ENCODE measurements at places on chromosomes 7 and 10.

GRCh38 chr7:21642422-21642821 lies 99.6 kb downstream of the DNAH11 start:
- DNase-seq = no peak

GRCh38 chr10:70563230-70563629 lies 39.3 kb downstream of the PRF1 start:
- no peak for DNase-seq

DNA sequence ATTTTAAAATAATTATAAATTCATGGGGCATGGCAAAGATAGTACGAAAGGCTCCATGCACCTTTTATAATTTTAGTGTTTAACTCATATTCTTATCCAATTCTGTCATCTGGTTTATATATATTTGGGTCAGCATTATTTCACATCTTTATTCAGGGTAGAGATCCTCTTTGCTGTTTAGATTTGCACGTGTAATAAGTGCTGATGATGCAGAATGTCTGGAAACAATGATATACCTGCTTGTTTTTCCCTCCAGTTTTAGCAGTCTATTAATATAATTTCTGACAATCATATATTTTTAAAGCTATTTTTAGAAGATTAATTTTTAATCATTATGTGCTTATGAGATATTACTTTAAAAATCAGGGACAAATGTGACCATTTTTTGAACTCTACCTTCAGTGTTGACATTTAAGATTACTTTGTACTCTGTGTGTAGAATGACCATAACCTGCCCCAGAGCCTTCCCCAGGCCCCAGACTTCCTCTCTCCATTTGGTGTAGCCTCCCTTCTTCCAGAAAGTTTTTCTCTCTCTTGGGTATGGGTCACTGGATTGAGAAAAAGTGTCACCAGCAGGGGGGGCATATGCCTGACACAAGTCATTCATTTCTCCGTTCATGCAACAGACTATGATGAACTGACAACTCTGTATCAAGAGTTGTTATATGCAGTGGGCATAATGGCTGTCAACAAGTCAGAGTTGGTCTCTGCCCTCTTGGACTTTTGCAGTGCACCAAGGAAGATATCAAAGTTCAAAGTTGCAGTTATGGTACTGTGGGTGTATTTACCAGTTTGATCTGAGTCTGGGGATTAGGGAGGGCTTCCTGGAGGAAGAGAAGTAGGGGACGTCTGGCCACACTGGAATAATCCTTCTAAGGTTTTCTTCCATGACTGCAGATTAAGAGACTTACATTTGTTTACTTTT lies 192.6 kb upstream of the CCDC6 start:
- no peak for DNase-seq

DNA sequence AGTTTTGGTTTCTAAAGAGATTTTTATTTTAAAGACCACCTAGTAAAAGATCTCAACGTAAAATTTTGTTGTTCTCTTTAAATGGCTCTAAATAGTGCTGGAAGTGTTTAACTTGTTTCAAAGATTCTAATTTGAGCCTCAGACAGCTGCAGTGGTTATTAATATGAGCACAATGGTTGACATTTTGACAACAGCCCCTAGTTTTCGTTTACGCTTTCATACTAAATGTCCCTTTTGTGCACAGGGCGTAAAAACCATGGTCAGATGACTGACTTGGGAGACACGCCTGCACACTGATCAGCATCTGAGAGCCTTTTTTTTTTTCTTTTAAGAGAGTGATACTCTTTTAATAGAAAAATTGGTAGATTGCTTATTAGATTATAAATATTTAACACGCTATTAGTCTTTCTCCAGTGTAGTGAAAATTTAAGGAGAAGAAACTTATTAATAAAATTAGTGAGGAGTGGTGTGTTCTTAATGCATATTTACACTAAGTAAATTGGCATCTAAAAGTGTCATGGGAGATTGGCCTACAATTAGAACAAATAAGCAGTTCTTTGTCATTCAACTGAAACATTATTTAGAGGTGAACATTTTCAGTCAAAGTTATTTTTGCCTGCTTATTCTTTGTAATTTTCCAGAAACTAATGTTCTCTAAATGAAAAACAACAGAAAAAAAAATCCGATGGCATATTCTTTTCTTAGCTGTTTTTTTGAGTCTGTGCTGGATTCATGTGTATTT lies 182.8 kb upstream of the PHYHIPL start:
- DNase-seq = no peak

- no peak for DNase-seq
These were observed 129.7 kb downstream of the RELN start for GRCh38 chr7:103859709-103860108.

DNA sequence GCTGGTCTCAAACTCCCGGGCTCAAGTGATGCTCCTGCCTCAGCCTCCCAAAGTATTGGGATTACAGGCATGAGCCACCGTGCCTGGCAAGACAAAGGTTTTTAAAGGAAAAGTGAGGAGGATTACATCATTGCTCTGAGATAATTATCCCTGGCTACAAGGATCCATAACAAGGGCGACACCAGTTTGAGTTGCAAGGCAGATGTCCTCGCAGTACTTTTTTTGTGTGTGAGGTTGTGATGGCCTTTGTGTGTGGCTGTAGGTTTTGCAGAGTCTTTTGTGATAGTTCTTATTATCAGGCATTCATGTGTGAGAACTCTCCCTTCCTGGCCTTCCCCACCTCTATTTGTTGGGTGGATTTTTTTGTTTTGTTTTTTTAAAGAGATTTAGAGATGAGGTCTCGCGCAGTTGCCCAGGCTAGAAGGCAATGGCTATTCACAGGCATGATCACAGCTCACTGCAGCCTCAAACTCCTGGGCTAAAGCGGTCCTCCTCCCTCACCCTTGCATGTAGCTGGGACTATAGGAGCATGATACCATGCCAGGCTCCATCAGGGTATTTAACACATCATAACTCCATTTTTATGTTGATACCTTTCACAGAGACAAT lies 10.0 kb downstream of the BTBD16 start:
- no peak for DNase-seq

GRCh38 chr7:12257582-12257981 lies 46.5 kb downstream of the TMEM106B start:
- no peak for DNase-seq

DNA sequence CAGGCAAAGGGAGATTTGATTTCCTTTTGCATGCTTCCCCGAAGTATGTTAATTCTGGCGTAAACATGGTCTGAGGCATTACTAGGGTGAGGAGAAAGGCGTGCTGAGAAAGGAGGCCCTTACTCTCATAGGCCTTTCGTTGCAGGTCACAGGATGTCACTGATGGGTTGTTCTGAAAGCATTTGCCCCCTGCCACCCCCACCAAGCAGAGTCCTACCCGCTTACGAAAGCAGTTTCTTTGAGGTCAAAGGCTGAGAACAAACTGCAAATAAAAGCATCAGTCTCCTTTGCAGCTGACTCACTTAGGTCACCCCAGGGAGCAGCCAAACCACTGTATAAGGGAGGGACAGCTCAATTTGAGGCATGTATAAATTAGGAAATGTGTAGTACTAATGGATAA lies 57.1 kb downstream of the BPGM start:
- no peak for DNase-seq

- no peak for DNase-seq
These were observed 152.2 kb downstream of the ARL4A start for GRCh38 chr7:12839508-12840153.

DNA sequence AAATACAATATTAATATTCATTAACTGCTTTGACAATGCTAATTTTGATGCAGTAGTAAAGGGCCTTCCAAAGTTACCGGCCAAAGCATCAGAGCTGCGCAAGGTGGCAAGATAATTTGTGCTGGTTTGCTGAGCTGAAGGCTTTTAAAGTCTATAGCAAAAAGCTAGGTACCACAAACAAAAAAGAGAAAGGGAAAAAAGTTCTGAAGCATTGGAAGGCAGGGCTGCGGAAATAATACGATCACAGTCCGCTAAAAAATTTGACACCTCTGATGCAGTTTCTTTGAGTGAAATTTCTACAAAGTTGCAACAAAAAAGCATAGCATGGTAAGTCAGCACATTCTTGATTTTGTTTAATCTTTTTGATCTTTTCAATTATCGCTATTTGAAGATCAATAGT lies 175.6 kb downstream of the TCF7L2 start:
- no peak for DNase-seq

GRCh38 chr10:23331567-23332301 lies 12.9 kb downstream of the C10orf67 start:
- DNase-seq = no peak

GRCh38 chr10:95560278-95561176 lies 644 bp downstream of the SORBS1 start:
- DNase-seq = no peak

DNA sequence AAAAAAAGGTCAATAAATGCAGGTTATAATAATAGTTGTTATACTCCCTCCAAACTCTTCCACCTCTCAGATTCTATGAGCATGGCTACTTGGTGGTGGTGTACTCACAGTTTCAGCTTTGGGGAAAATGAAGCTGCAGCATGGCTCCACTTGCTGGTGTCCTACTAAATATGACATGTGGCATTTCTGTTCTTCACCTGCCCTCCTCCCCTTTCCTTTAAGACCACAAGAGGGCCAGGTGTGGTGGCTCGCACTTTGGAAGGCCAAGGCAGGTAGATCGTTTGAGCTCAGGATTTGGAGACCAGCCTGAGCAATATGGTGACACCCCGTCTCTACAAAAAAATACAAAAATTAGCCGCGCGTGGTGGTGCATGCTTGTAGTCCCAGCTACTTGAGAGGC lies 101.1 kb downstream of the SLC37A3 start:
- no peak for DNase-seq

DNA sequence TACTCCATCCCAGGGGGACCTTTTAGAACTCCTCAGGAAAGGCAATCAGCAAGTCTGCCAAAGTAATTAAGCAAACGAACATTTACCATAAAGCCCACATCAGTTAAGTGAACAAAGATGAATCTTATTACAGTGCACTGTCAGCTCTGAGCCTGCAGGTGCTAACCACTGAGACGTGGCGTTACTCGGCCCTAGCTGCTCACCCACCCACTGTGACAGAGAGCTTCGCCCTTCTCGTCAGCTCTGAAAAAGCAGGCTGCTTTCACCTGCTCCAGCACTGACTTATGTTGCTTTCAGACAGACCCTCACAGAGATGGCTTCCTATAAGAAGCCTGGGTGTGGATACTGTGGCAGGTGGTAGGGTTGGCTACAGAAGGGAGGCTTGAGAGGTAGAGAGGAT lies 57.7 kb upstream of the KCNIP2 start:
- DNase-seq = no peak

DNA sequence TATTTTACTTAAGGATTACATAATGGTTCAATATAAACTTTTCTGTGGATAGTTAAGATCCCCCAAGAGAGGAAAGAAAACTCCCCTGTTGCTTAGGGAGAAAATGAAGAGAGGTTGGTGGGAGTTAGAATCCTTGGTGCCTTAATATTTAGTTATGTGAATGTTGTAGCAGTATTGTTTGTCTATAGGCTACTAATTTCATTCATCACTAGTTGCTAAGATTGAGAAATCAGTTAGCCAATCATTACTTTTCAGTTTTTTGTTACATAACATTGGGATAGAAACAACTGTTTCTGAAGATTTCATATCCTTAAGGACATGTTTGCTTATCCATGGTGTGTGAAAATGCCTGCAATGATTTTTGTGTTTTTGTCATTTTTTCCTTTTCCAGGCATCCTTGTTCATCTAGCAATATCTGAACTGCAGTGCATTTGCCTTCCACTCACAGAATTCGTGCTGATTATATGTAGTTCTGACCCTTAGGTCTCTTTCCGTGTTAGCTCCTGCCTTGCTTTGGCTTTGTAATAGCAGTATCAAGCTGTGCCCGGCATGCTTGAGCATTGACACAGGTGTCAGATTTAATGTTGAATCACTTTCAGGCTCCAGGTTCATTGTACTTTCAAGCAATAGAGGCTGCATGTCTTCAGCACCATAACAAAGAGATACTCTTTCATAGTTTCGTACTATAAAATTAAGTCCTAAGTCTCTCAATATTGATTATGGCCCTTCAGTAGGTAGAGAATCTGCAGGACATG lies 85.0 kb downstream of the PODXL start:
- no peak for DNase-seq

GRCh38 chr7:130943336-130943901 lies 209.4 kb upstream of the KLF14 start:
- no peak for DNase-seq

DNA sequence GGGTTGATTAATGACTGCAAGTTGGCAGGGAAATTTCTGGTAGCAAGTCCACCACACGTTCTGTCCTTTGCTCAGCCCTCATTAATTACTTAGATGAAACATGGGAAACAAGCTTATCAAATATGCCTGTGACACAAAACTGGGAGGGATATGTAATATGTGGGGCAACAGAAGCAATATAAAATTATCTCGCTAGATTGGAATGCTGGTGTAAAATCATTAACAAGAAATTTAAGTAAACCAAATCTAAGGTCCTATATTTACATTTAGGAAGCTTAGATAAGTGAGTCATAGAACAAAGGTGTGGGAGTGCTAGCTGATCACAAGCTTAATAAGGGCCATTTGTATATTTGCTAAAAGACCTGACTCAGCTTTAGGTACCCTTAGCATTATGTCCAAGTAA lies 23.5 kb downstream of the TRPV5 start:
- no peak for DNase-seq

- no peak for DNase-seq
These were observed 9.3 kb downstream of the TCAF1 start for GRCh38 chr7:143892527-143893300.

- no peak for DNase-seq
These were observed 239.8 kb upstream of the IGFBP3 start for GRCh38 chr7:46160861-46161260.

- DNase-seq = no peak
These were observed 134.3 kb downstream of the C10orf90 start for GRCh38 chr10:126536148-126536547.

DNA sequence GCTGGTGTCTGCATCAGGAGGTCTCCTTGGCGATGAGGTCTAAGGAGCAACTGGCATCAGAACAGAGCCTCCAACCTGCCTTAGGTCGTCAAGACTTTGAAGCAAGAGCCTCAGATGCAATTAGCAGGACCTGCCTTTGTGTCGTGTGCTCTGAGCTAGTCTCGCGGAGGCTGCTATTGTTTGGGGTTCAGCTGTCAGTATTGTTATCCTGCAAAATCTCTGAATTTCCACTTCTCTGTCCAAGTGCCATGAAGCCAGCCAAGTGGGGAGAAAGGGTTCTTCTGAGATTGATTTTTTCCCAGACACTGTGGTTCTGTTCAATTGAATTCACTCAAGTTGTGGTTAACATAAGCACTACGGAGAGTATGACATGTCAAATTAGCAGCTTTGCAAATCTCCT lies 78.7 kb downstream of the ADARB2 start:
- no peak for DNase-seq

- no peak for DNase-seq
These were observed 139.3 kb upstream of the KLF6 start for GRCh38 chr10:3924344-3924743.

GRCh38 chr10:7435674-7436073 lies 24.8 kb upstream of the SFMBT2 start:
- no peak for DNase-seq

Data from omental fat pad (tissue), 4 donors.